ENCODE measurements at places on chromosomes 4 and X. TPM values are rescaled to one million over a fixed set of nuclear protein-coding genes. Genes with fewer than 3 reads are reported as not detected.

The BMP3 gene
- total RNA-seq: 0.80 TPM

The SLC10A4 gene
- 1.1 TPM for total RNA-seq

The PAGE2B gene
- total RNA-seq: 17.3 TPM

The KLF8 gene
- total RNA-seq: 5.6 TPM

All from prostate gland (tissue), 2 donors.